ENCODE measurements at places on chromosomes 7 and 10.

- peak; percentile 55 for DNase-seq
Observed at GRCh38 chr7:31744294-31744874, 57.4 kb downstream of the PPP1R17 start.

GRCh38 chr10:131825150-131825848 lies 75.5 kb upstream of the PPP2R2D start:
- DNase-seq: no peak

GRCh38 chr7:2893411-2893861 lies 49.3 kb upstream of the GNA12 start:
- peak; percentile 46 for DNase-seq

DNA sequence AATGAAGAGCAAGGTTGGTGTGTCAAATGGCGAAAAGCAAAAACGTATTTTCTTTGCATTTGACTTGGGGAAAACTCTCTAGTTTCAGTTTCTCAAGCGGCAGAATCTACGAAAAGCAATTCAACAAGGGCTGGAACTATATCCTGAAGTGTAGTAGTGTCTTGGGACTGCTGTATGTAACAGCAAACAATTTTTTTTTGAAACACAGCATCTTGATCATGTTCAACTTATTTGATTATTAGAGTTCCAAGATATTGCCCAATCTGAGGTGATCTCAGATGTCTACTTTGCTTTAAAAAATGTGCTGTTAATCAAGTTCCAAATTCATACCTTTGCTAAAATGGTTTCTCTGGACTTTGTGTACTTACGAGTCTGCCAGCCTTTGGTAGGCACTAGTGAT lies 120.6 kb downstream of the ZWINT start:
- no peak for DNase-seq

- DNase-seq: no peak
Observed at GRCh38 chr10:12474727-12475412, 125.5 kb downstream of the CAMK1D start.

GRCh38 chr10:44519361-44519760 lies 134.5 kb upstream of the CXCL12 start:
- DNase-seq: no peak

- DNase-seq: no peak
Observed at GRCh38 chr10:71090801-71091200, 121.6 kb upstream of the UNC5B start.

DNA sequence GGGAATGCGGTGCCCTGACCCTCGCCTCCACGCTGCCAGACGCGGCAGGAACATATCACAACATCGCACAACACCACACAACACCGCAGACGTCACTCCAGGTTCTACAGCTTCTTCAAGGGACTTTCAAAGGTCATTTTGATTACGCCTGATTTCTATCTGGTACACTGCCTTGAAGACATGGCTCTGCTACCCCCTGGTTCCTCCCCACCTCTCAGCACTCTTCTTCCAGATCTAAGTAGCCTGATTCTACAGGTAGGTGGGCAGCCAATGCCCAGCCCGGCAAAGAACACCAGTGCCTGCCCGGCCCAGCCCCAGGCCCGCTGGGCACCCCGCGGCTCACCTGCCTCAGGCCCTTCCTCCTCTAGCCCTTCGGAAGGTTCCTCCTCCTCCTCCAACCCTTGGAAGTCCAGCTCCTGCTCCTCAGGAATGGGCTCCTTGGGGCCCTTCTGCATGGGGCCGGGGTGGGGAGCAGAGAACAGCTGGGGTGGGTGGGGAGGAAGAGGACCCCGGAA lies 8.4 kb downstream of the GIGYF1 start:
- no peak for DNase-seq

DNA sequence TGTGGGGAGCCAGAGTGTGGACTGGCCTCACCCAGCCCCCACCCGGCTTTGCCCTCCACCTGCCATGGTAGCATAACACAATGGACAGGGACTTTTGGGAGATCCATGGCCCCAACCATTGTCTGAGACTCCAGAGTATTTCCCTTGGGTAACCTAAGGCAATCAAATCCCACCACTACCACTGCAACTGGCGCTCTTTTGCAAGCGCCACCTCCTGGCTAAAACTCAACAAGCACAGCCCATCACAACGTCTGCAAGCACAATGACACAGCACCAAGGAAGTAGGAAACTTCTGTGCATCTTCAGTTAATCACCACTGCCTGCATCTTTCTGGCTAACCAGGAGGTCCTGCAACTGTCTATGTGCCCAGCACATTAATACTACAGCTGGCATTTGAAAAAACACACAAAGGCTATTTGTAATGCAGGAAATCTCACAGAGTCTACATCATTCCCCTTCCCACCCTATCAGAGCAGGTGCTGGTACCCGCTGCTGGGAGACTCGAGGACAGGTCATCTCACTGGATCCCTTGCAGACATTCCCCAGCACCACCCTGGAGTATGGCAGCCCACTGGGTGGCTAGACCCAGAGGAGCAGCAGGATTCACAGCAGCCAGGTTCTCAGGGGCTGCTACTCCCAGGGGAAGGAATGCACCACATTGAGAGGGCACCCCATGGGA lies 27.7 kb downstream of the ANKRD26 start:
- DNase-seq: no peak

- no peak for DNase-seq
Observed at GRCh38 chr10:7260412-7260900, 150.4 kb downstream of the SFMBT2 start.

- no peak for DNase-seq
Observed at GRCh38 chr10:42801135-42801534, 18.5 kb downstream of the BMS1 start.

- no peak for DNase-seq
Observed at GRCh38 chr10:24331457-24331856, 122.5 kb downstream of the KIAA1217 start.

- no peak for DNase-seq
Observed at GRCh38 chr10:16049050-16049449, 188.7 kb upstream of the MINDY3 start.

DNA sequence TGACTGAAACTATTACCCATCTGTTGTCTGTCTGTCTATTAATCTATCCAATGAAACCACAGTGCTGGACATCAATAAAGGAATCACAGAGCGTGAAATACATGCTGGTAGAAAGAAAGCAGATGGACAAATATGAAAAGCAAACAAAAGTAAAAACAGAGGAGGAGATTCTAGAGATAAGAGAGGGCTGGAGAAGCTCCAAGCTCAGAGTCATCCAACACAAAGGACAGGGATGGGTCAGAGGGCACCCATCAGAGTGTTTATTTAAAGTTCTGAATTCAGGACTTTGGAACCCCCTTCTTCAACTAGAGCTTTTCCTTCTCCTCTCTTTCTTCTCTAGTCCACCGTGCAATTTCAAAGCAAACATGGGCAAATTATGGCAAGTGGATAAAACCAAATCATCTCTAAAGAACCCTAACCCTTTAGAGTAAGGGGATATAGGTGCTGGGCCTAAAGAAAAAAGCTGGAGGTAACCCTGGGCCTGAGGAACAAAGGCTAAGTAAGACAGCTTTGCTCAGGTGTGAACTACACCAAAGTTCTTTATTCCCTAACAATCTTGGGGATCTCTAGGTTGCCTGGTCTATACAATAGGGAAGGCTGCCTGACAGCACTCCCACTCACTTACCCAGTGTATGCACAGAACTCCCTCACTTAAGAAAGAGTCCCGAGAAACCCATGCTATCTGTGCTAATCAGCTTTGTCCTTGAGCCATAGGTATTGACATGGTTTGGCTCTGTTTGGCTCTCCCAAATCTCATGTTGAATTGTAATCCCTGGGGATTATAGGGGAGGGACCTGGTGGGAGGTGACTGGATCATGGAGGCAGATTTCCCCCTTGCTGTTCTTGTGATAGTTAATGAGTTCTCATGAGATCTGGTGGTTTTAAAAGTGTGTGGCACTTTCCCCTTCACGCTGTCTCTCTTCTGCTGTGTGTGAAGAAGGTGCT lies 97.0 kb downstream of the BAMBI start:
- no peak for DNase-seq

DNA sequence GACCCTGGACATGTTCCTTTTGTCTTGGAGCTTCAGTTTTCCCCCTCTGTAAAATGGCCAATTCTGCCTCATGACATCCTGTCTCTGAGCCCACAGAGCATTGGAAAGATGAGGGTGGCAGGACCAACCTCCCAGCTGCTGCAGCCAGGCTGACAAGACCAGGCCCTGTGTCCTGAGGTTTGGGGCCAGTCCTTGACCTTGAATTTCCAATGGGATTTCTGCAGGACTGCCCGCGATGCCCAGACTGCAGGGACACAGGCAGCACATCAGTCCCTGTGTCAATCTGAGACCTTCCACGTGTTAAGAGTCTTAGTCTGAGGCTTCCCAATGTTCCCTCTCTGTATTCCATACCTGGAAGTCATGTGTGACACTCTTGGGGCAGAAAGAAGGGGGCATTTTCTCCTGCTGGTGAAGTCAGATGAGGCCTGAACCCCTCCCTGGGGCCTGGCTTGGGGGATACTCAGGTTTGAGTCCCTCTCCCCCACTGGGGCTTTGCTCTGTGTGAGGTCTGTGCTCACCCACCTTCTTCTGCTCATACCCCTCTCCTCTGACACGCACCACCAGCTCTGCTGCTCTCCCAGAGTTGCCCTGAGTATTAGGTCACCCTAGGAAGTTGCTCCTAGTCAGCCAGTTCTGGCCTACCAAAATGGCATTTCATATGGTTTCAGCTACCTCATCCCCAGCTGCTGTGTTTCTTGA lies 79.2 kb downstream of the ADCY1 start:
- DNase-seq: no peak

DNA sequence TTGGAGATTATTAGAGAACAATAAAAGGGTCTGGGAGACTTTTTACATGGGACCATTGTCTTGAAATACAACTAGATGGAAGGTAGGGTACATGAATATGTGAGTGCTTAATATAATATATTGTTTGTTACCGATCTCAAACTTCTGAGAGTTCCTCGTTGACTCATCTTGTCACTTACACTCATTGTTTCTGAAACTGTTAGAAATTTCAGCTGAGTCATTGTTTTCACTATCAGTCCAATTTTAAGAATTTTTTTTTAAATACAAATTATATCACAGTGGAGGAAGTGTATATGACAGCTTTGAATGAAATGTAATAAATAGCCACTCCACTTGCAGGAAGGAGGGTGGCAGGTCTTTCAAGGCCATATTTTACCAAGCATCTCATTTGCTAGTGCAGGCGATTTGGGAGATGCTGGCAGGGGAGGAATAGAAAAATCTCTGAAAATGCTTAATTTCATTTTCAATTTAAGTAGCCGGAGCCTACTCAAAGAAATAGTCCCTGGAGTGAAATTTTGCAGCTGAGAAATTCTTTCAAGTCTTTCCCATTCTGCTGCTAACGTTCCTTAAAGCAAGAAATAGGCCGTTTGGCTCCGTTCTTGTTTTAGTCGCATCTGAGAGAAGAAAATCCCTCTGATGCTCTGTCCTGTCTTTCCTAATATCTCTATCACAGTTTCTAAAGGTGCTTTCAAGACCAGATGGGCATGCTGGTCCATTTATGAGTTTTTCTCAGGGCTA lies 1404.2 kb upstream of the CELF2 start:
- DNase-seq: no peak

DNA sequence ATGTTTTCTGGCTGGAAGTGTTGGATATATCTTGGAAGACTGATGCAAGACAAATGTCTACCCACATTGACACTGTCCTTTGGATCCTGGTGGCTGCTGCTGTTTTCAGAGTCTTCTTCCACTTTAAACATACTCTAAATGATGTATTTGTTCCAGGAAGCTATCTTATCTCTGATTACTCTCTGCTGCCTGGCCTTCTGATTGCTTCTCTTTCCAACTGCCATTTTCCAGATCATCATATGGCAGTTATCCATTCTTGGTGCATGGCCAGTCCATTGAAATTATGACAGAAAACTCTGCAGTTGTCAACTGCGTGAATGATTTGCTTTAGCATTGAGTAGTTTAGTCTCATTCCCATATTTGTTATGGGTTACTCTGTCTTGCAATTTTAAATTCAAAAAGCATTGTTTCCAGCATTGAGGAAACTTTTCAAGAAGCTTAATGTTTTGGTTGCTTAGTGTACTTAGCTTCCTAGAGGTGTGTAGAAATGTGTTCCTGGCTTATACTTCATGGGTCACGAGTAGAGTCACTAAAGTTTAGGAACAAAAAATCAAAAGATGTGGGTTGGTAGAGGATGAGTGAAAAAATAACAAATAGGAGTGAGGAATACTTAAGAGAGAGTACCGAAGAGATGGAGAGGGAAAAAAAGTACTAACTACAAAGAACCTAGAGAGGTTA lies 268.3 kb upstream of the MTPN start:
- no peak for DNase-seq

DNA sequence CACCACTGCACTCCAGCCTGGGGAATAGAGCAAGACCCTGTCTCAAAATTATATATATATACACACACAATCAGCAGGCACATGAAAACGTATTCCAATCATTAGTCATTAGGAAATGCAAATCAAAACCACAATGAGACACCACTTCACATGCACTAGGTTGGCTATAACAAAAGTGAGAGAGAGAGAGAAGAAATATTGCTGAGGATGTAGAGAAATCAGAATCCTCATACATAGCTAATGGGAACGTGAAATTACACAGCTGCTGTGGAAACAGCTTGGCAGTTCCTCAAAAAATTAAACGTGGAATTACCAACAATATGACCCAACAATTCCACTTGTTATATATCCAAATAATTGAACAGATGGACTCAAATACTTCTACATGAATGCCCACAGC lies 43.3 kb upstream of the CNNM1 start:
- no peak for DNase-seq

DNA sequence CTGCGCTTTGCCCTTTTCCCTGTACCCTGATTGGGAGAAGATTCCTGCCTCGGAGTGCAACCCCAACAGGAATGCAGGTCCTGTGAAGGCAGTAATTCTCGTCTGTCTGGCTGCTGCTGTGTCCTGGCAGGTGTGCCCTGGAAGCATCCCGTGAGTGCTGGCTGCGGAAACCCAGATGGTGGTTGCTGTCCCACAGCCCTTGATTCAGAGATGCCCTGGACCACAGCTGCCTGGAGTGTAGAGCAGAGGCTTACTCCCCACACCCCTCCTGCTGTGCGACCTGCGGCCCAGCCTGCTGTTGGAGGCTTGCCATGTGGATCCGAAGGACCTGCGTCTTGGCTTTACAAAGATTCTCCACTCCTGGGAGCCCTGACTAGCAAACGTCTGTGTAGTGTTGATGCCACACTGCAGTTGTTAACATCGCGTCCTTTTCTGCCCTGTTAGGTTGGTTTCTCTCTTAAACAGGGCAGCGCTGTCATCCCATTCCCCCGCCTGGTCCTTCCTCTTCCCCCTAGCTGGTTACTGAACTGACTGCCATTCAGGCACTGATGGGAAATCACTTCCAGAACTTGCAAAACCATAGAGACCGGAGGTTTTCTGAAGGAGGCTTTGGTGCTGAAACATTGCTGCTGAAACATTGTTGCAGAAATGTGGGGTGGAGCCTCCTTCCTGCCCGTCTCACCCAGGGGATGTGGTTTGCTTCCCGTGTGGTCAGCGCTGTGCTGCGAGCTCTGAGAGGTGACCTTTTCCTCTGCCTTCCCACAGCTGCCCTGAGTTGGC lies 53.3 kb downstream of the DNAJB6 start:
- DNase-seq: no peak

Measured in activated T-cell treated with anti-CD3 and anti-CD28 coated beads, Interleukin-2, amount 50 U/mL, for 48 hours (primary cell).